ENCODE measurements at places on chromosomes 6 and 20.

DNA sequence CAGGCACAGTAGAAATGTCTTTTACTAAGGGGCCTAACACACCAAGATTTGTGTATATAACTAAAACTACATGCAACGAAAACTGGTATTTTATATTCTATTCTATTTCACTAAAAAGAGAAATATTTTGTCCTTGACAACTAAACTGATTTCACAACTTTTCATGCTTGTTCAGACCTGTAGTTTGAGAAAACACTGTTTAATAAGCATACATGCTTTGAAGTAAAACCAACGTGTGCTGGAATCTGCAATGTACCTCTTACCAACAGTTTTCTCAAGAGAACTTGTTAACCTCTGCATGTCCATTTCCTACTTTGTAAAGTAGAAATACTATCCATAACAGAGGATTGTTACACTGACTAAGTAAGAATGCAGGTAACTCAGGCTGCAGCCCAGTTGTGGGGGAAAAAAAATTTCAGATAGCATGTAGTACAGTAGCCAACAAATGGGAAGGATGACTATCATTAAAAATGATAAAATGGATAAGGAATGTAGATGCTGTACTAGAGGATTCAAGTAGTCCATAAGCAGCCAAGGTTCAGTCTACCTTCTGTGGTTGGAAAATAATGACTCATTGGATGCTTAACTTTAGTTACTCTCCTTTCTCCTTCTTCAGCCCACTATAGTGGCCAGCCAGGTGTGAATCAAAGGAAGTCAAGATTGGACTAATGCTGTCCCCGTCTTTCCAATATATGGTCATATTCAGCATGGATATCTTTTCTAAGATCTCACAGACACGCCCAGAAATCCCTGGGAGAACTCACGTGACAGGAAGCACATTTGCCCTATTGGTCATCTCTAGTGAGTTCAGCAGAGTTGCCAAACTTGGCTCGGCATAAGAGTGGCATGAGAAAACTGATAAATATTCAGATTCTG, 65.2 kb downstream of the HFE start:
- DNase-seq, result no peak

- DNase-seq, result no peak
Measured at GRCh38 chr6:170174771-170175643, 115.9 kb downstream of the DLL1 start.

DNA sequence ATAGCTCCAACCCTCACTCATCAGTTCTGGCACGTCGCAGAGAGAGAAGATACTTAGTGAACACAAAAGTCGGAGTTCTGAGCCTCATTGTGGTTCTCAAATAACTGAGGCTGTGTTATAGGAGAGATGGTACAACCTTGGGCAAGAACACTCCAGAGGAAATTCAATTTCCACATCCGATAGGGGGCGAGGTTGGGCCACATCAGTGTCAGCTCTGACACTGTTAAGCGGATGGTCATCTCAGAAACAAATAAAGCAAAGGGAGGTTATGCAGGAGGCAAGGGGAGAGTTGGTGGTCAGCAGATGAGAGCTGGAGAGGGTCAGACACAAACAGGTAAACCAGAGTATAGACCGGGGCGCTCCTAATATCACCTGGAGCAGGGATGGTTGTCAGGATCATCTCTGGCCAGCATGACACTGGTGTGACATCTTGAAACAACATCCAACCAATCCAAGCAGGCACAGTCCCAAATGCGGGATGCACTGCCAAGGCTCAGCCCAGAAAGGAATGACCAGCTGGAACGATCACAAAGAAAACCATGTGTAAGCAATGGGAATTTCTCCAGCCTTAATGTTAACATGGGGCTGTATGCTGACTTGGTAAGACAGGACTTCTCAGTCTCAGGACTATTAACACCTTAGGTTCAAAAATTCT, 331.8 kb downstream of the HACE1 start:
- no peak for DNase-seq

- no peak for DNase-seq
Measured at GRCh38 chr6:16712255-16712930, 48.9 kb downstream of the ATXN1 start.

- DNase-seq, result no peak
Measured at GRCh38 chr20:48739395-48740291, 88.2 kb downstream of the PREX1 start.

GRCh38 chr6:125509477-125509876, 207.7 kb upstream of the HDDC2 start:
- DNase-seq, result no peak

GRCh38 chr6:97714772-97715171, 431.8 kb upstream of the MMS22L start:
- no peak for DNase-seq

Data from stimulated activated CD4-positive, alpha-beta T cell treated with anti-CD3 and anti-CD28 coated beads, Interleukin-4, amount 100 ng/mL, for 48 hours (primary cell).